Umbilical cord (tissue), 2 donors: ENCODE measurements at places on chromosomes 2 and 18.

DNA sequence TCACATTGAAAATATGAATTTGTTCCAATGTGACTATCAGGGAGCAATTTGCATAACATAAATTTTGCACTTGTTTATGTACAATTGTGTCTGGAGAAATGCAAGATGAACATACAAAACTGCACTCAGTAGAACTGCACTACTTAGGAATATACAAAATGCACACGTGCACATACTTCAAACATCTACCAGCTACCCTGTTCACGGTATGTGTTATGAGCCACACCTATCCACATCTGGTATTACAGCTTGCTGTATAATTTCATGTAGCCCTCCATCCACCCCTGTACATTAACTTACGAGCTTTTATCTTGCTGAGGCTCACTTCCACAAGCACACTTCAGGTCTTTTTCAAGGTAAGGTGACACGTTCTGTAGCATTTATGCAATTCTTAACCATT lies 373.5 kb upstream of the ZEB2 start:
- no peak for DNase-seq

DNA sequence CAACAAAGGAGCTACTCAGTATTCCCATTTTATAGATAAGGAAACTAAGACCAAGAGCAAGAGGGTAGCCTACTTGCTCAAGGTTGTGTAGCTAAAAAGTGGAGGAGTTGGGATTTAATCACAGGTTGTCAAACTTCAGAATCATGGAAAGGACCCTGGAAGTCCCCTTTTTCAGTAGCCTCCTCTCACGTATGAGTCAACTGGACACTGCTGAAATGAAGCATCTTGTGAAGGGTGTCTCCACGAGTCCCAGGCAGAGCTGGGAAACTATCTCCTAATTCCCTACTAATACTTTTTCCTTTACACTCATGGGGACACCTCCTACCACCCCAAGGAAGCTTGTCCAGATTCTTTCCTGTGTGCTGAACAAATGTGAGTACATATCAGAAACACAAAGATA lies 155.8 kb downstream of the RHBDD1 start:
- no peak for DNase-seq

GRCh38 chr18:55250768-55251173 lies 291.5 kb upstream of the CCDC68 start:
- DNase-seq = peak; percentile 54

DNA sequence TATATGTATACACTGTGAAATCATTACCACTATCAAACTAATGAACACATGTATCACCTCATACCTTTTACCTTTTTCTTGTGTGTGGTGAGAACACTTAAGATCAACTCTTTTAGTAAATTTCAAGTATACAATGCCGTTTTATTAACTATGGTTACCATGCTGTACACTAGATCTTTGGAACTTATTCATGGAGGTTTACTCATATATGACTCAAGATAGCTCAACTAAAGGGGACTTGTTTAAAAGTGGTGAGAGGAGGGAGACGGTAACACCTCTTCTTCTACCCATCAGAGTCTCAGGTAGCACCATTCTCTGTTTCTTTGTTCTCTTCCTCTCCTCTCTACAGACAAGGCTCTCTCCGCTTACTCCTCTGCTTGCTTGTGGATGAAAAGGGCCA lies 36.1 kb upstream of the TMEM178A start:
- DNase-seq = no peak

DNA sequence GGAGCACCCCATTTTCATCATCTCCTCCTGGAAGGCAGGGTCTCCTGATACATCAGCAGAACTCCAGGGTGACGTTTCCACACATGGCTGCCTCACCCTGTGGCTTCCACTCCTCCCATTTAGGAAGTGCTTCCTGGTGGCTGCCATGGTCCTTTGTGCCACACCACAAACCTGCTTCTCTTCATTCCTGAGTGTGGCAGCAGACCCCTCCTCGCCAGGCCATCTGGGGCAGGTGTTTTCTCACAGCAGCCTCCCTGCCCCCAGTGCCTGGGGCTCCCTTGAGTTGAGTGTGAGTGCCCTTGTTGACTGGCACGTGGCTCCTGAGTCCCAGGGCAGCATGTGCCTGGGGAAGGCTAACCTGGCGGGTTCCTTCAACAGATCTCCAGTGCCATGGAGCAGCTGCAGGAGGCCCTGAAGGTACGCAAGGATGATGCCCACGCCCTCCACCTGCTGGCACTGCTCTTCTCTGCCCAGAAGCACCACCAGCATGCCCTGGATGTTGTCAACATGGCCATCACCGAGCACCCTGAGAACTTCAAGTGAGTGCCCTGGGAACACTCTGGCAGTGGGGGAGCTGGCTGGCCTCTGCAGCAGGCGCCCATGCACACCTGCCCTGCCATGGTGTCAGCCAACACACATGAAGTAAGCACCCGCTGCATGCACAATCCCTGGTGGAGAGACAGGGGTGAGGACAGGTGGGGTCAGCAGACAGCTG lies 113.4 kb upstream of the MCFD2 start:
- DNase-seq = no peak

DNA sequence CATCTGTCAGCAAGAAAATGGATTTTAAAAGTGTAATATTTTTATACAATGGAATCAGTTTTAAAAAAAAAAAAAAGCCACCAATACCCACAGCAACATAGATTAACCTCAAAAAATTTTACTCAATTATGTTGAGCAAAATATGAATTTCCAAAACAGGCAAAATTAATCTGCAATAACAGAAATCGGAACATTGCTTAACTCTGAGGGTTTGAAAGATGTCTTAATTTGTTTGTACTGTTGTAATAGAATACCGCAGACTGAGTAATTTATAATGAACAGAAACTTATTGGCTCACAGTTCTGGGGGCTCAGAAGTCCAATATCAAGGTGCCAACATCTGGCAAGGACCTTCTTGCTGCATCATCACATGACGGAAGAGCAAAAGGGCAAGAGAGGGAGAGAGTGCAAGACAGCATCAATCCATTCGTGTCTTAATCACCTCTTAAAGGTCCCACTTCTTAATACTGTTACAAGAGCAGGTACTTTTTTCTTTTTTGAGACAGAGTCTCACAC lies 31.8 kb upstream of the TNFAIP6 start:
- DNase-seq = no peak

DNA sequence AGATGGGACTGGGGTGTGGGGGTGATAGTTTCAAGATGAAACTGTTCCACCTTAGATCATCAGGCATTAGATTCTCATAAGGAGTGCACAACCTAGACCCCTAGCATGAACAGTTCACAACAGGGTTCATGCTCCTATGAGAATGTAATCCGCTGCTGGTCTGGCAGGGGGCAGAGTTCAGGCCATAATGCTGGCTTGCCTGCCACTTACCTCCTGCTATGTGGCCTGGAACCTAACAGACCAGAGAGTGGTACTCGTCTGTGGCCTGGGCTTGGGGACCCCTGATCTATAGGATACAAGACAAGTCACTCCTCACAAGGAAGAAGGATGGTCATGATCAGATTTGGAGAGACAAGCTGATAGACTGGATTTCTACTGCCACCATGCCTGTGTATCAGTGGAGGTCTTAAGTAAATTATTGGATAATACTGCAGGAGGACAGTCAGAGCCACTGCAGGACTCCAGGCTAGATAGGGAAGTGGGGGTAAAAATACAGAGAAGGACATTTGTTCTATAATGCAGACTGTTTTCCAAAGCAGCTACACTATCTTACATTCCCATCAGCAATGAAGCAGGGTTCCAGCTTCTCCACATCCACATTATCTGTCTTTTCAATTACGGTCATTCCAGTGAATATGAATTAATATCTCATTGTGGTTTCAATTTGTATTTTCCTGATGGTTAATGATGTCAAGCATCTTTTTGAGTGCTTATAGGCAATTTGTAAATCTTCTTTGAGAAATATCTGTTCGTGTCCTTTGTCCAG lies 28.8 kb upstream of the APOB start:
- DNase-seq = no peak

- no peak for DNase-seq
Observed at GRCh38 chr2:224841910-224842309, 125.7 kb upstream of the CCDC195 start.

- DNase-seq = no peak
Observed at GRCh38 chr18:10705291-10705690, 179.5 kb downstream of the NAPG start.

GRCh38 chr2:114800371-114800770 lies 357.9 kb downstream of the DPP10 start:
- DNase-seq = no peak

GRCh38 chr2:11329776-11330175 lies 14.7 kb downstream of the ROCK2 start:
- no peak for DNase-seq

- no peak for DNase-seq
Observed at GRCh38 chr2:61807036-61807757, 46.7 kb downstream of the FAM161A start.

- no peak for DNase-seq
Observed at GRCh38 chr18:40738321-40738880, 1216.6 kb upstream of the PIK3C3 start.

DNA sequence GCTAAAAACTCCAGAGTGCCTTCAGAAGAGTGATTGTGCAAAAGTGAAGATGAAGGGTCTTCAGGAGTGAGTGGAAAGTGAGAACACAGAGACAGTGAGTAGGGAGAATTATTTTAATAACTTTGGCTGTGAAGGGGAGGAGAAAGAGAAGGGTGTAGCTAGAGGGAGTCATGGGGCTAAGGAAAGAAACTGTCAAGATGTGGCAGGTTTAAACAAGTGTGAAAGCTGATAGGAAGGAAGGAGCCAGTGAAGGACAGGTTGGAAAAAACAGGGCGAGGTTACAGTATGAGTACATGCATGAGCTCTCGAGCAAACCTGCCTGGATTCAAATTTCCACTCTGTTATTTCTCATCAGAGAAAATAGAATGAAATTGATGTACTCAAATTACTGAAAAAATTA lies 17.8 kb downstream of the IL1F10 start:
- DNase-seq = no peak

GRCh38 chr2:84870306-84870705 lies 10.6 kb downstream of the TRABD2A start:
- no peak for DNase-seq

DNA sequence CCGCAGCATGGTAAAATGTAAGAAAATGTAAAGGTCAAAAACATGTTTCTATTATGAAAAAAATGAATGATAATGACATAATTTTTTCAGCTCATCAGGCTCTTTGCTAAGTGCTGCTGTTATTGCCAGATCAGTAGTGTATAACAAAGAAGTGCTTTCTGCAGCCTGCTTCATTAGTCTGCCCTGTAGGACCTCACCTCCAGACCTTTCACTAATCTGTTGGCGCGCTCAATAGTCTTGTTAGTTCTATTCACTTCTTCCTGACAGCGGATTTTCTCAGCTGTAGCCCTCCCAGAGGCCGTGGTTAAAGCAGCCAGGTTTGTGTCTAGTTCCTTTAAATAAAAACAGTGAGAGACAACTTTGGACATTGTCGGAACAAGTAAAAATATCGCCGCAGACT lies 97.7 kb downstream of the CDCA7 start:
- DNase-seq = no peak

GRCh38 chr2:74740741-74741431 lies 86.8 kb downstream of the SEMA4F start:
- peak; percentile 91 for DNase-seq

DNA sequence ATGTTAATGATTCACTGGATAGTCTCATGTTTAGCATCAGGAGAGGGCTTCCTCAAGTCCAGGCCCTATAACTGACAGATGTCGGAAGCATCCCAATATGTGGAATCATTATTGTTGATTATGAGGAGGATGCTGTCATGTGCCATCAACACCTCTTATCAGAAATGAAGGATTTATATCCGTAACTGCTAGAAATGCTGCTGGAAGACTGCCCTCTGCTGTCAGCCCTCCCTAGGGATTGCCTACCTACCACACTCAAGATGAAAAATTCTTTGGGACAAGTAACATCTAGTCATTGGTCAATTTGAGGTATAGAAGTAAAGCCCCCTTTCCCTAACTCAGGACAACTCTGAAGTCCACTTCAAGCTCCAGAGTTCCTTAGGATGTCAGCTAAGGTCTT lies 1166.5 kb upstream of the NXPH2 start:
- DNase-seq = no peak

- no peak for DNase-seq
Observed at GRCh38 chr18:24595561-24596031, 135.2 kb downstream of the HRH4 start.

DNA sequence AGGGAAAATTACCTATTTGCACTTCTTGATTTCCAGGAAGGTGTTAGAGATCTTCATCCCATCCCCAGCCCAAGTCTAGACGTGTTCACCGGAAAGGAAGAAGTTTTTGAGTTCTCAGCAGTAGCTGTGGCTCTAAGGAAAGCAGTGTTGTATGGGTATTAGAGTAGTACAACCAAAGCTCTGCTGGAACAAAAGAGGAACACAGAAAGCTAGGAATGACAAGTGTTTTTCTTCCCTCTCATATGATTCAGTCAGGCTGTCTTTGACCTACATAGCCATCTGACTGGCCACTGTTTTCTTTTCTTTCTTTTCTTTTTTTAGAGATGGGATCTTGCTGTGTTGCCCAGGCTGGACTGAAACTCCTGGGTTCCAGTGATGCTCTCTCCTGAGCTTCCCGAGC lies 82.7 kb upstream of the SLC39A10 start:
- no peak for DNase-seq

- no peak for DNase-seq
Observed at GRCh38 chr2:58606799-58607198, 365.7 kb upstream of the FANCL start.

DNA sequence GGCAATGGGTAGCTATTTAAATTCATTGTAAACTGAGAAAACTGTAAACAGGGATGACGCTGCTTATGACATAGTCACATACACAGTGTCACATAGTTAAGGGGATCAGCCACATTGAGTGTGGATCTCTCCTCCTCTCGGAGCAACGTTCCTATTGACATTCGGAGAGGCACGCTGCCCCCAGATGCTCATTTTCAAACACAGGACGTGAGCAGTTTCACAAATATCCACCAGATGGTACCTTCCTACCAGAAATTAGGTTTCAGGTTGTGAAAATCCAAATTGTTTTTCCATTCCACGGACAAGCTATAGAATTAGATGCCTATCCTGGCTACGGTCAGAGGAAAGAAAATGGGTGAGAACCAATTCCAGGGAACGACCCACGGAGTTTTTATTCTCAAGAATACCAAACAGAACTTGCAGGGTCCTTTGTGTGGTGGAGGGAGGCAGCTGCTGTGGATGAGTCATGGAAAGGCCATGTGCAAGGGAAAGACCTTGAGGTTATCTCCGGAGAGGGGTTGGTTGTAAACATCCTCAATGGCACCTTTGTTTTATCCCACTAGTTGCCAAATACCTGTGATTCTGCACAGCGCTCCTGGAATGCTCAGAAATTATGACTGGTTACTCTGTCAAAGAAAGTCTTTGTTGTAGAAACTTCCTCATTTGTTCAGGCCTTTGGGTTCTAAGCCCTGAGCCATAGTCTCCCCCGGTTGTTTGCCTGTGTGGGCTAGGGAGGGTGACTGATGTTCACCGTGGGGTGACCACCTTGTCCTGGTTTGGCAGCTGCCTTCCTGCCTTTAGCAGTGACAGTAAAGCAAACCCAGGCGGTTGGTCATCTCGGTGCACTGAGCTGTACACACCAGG lies 88.0 kb downstream of the ACTR3 start:
- peak; percentile 13 for DNase-seq

- DNase-seq = peak; percentile 16
Observed at GRCh38 chr2:40173276-40173675, 278.6 kb downstream of the SLC8A1 start.

- no peak for DNase-seq
Observed at GRCh38 chr18:37946324-37946723, 380.7 kb upstream of the CELF4 start.
